Non-pigmented ciliary epithelial cell (primary cell): ENCODE measurements at places on chromosomes 16 and 17.

GRCh38 chr17:46035112-46035818 is 36.2 kb downstream of the STH start:
- no peak for DNase-seq

- DNase-seq = no peak
Measured at GRCh38 chr16:89104930-89105571, 11.4 kb downstream of the ACSF3 start.

DNA sequence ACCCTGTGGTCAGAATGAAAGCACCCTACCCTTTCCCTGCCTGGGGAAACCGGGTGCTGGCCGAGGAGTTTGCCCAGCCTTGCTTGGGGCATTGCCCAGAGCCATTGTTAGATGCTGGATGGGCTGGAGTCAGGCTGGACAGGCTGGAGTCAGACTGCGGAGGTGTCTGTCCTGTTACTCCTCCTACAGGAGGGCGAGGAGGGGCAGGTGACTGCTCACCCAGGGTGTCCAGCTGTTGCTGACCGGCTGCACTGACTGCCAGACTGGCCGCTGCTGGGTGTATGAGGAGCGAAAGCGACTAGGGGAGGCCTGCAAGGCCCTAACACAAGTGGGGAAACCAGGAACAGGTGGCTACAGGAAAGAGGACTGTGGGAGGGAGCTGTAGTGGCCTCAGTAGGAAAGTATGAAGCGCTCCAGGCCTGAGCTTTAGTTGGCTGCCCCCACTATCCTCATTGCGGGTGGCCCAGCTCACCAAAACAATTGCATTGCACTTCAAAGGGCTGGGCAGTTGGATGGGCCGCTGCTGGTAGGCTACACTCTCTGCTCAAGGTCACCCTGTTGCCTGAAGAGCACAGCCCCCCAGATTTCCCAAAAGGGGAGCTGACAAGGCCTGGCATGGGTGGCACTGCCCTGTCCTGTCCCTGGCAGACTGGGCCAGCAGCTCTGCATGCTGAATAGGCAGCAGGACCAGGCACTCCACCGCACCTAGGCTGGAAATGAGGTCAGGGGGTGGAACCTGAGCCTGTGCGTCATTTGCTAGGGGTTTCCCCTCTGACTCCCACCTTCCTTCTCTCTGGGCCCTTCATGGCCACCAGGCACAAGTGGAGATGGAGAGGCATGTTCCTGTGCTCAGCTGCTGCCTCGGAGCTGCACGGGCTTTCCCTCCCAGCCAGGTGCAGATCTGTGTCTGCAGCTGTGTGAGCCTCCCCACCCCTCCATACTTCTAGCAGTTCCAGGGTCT is 18.4 kb downstream of the LDHD start:
- DNase-seq = no peak

- no peak for DNase-seq
Measured at GRCh38 chr17:69809331-69809730, 265.7 kb upstream of the KCNJ16 start.

DNA sequence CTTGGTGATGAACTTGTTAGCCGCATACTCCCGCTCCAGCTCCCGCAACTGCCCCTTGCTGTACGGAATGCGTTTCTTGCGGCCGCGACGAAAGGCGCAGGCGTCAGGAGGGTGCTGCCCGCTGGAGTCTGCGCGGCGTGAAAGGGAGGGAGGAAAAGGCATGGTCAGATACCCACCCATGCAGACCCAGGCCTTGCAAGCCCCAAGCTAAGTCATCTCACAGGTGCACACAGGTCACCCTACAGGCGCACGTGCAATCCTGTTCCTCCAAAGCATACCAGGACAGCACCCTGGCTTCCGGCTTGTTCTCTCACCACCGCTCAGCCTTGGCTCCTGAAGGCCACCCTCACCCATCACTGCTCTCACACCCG is 1.6 kb downstream of the HOXB13 start:
- no peak for DNase-seq

DNA sequence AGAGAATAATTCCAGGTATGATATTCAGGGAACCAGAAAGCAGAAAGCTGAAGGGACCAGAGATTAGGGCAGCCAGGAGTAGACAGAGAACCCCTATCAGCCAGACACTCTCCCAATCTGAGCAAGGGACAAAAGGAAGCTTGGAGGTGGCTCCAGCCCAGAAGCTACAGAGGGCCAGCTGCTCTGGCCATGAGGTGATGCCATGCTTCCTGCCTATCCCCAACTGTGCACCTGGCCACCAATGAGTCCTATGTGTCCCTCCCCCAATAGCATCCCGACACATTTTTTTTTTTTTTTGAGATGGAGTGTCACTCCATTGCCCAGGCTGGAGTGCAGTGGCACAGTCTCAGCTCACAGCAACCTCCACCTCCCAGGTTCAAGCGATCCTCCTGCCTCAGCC is 30.0 kb downstream of the NSMCE1 start:
- no peak for DNase-seq

DNA sequence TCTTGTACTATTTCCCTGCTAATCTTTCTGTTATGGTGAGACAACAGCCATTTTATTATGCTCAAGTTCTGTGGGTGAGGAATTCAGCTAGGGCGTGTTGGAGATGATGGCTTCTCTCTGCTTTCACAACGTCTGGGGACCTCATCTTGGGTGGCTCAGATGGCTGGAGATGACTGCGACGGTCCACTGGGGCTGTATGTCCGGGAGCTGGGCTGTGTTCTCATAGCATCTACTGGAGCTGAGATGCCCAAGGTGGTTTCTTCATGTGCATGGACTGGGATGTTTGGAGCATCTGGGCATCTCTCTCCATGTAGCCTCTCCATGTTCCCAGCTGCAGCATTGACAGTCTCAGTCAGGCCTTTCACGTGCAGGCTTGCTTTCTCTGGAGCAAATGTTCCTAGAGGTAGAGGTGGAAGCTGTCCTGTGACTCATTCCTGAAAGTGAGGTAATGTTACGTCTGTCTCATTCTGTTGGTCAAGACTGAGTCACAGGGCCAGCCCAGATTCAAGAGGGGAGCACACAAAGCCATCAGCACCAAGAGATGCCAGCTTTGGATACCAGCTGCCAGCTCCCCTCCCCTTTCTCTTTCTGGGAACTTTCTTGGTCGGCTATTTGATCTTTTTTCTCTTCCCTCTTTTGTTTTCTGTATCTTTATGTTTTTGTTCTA is 96.2 kb downstream of the RAP1GAP2 start:
- DNase-seq = peak; percentile 13

DNA sequence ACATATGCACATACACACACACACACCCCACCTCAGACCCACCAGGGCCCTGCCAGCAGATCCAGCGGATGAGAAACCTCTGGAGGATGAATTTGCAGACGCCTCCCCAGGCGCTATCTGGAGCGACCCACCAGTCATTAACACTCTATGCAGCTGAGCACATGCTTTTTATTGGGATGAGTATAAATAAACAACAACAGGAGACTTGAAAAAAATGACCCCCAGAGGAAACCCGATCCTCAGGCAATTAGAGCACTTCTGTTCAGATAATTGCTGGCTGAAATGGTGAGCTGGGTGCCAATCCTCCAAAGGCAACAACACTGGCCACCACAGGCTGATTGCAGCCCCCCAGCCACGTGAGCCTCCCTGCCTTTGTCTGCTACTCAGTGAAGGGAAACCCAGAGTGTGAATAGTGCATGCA is 32.9 kb downstream of the DYNLRB2 start:
- no peak for DNase-seq

- no peak for DNase-seq
Measured at GRCh38 chr17:77388384-77389306, 247.9 kb downstream of the SEC14L1 start.

- no peak for DNase-seq
Measured at GRCh38 chr17:50672831-50673551, 34.7 kb downstream of the ANKRD40 start.

DNA sequence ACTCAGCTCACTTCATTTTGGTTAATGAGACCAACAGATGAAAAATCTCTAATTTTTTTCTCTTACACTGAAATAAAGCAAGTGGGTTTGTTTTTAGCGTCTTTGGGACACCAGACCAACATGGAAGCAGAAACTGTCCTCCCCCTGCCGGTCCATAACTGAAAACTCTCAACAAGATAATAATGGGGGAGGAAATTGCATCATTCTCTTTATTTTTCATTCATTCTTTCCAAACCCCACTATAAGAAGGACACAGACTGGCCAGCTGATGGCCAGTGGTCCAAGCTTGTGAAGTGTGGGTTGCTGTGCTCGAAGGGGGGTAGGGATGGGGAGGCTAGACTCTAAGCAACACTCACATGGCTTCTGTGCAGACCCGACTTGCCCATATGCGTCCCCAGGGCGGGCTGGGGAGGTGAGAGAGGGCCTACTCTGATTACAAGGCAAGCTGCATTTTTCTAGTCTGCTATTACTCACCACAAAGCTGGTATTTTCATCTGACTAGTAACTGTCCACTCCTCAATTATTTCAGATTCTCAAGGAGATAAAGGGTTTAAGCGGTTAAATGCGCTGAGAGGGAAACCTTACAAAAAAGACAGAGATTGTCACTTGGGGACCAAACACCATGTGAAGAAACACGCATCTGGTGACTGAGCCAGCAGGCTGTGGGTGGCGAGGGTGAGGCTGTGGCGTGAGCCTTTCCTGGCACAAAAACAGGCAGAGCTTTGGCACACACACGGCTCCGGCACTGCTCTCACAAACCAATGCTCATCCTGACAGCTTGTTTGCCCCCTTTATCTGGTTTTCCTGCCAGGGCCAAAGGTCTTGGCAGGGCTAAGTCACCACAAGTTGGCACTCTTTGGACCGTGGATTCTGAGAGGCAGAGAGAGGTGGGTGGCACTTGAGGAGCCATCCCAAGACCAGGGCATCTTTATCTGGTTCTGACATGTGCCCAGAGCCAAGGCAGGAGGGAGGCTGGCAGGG is 38.2 kb downstream of the MARF1 start:
- DNase-seq = no peak

GRCh38 chr17:8832711-8833352 is 33.7 kb upstream of the MFSD6L start:
- no peak for DNase-seq

GRCh38 chr17:3535253-3535995 is 22.2 kb downstream of the TRPV3 start:
- DNase-seq = peak; percentile 15

DNA sequence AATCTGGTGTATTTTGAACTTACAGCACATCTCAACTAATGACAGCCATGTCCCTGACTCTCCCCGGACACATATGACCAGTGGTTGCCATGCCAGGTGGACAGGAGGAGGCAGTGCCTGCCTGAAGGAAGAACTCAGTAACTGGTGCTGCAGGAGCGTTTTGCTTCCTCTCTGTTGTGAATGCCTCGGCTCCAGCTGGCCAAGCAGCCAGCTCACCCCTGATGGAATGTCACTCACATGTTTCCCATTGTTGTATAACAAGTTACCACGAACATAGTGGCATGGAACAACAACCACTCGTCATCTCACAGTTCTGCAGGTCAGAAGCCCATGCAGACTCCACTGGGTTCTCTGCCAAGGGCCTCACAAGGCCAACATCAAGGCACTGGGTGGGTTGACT is 20.1 kb upstream of the IRF8 start:
- DNase-seq = peak; percentile 57

DNA sequence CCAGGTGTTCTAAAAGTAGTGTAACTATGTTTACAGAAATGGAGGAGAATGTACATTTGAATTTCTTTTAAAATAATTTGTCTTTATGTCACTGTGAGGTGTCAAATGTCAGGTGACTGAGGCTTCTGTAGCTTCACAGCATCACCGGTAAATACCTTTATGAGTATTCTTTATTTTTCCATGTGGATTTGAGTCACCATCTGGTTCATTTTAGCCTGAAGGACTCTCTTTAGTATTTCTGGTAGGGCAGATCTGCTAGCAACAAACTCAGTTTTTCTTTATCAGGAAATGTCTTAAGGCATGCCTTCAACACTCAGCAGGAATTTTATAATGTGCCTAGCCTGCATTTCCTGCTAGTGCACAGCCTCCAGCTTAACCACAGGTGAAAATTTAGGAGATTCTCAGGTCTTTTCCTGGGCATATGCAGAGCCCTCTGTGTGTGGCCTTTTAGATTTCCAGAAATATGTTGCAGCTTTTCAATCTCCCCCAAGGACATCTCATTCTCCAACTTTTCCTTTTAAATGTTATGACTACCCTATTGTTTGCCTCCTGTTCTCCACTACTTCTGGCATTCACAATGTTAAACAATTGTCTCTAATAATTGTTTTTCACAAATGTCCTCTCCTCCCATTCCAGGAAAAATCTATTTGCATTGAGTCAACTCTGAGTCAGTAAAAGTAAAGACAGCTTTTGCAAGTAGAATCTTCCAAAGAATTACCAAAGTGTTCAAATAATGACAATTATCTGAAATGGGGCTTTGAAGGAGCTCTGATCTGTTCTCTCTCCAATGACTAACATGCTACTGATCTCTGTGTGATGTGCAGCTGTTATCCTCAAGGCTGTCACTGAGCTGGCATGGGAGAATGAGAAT is 239.4 kb upstream of the CPHXL start:
- DNase-seq = no peak

DNA sequence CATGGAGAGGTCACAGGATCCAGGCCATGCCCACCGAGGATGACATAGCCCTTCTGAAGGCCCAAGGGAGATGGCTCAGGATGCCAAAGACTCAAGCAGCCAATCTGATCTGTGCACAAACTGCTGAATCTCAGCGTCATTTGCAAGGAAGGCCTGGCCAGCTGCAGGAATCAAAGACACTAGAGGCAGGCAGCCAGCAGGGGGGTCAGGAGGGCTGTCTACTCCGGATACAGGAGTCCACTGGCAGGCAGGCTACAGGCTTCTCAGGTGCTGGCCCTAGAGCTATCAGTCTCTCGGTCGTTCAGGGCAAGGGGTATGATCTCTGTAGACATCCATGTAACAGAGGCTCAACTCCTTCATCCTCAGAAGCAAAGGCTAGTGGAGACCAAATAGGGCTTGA is 1735.3 kb downstream of the TP53TG3F start:
- DNase-seq = no peak

GRCh38 chr17:80870401-80870800 is 121.2 kb upstream of the CHMP6 start:
- no peak for DNase-seq

DNA sequence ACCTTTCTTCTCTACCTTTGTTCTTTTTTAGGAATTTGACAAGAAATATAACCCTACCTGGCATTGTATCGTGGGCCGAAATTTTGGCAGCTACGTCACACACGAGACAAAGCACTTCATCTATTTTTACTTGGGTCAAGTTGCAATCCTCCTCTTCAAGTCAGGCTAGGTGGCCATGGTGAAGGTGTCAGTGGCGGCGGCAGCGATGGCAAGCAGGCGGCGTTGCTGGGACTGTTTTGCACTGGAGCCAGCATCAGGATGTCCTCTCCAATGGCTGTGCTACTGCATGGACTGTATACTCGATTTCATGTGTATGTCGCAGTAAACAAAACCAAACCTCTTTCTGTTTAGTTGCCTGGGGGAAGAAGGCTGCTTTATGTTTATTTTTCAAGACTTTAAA is 5.9 kb downstream of the DYNLL2 start:
- DNase-seq = no peak

DNA sequence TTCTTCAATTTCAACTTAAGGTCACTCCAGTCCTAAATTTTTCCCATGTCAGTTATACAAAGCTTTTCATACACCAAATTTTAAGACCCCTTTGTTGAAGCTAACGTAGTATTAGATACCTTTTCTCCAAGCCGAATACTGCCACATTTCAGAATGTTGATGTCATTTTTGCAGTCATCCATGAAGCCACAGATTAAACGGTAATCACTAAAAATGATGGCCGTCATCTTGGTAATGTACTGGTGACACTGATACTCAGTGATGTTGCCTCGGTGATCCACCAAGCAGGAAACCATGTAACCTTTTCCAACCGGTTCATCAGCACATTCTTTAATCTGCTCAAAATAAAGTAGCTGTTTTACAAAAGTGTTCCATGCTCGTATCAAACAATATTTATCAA is 82.1 kb upstream of the CLEC18B start:
- no peak for DNase-seq
